NCI-H1436 (cell line): ENCODE measurements at places on chromosomes 2 and 18.

GRCh38 chr18:1746131-1746530, 825.2 kb downstream of the METTL4 start:
- DNase-seq, result no peak

GRCh38 chr2:767440-767839, 90.2 kb upstream of the TMEM18 start:
- DNase-seq, result no peak

DNA sequence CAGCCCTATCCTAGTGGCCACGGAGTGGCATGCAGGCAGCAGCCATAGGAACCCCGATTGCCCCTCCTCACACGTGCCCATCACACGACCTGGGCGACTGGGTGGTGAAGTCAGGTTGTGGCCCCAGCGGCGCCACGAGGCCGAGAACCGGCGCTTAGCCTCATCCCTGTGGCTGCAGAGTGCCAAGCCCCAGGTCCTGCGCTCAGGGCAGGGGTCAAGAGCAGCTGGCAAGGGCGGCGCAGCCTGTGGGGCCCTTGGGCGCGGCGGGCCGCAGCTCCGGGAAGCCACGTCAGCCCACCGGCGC, 73.3 kb downstream of the RPIA start:
- DNase-seq, result no peak

DNA sequence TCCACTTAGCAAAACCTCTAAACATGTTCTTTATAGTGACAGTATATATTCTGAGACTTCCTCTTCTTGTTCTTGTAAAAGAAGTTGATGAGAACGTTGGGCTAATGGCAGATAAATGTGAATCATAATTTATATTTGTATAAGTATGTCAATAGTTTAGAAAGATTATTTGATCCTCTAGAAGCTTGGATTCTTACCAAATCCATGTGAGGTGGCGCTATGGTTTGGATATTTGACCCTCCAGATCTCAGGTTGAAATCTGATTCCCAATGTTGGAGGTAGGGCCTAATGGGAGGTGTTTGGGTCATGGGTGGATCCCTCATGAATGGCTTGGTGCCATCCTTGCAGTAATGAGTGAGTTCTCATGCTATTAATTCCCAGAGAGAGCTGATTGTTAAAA, 29.8 kb upstream of the SCN1A start:
- DNase-seq, result no peak

- DNase-seq, result no peak
Observed at GRCh38 chr2:20339012-20339411, 11.6 kb downstream of the PUM2 start.

DNA sequence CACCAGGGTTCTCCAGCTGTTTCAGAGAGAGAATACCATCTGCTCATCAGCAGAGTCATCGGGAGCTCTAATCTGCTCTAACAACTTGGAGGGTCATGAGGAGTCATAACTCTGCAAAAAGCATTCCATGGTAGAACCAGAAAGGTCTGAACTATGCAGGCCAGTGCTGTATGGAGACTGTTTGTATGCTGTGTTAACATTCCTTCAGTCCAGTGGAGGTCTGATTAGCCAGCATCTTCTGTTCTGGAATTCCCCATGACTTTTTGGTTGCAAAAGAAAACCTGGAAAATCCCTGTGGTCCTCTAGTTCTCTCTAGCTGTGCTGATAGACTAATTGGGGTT, 9.4 kb upstream of the ITGB6 start:
- no peak for DNase-seq

DNA sequence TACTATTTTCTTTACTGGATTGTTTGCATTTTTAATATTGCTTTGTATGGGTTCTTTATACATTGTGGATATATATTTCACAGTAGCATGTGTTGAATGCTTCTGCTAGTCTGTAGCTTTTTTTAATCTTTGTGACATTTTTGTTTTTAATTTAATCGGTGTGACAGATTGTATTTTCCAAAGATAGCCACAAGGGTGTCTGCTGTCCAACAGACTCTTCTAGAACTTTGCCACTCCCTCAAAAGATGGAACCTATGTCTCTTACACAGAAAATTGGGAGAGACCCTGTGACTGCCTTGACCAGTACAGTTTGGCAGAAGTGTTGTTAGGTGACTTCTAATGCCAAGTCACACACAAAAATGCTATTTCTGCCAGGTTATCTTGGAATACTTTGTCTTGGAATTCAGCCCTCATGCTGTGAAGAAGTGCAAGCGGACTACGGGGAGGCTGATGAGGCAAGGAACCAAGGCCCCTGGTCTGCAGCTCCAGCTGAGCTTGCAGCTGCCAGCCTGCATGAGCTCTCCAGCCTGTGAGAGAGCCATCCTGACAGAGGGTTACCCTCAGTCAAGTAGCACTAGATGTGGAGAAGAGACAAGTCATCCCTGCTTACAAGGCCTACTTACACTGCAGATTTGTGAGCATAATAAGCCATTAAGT, 110.8 kb downstream of the TDRD15 start:
- no peak for DNase-seq

GRCh38 chr2:892401-892800, 58.2 kb upstream of the SNTG2 start:
- no peak for DNase-seq

GRCh38 chr2:42474765-42475454, 18.9 kb downstream of the KCNG3 start:
- DNase-seq, result peak; percentile 45

GRCh38 chr2:85907671-85908157, 18.9 kb upstream of the ST3GAL5 start:
- DNase-seq, result no peak

GRCh38 chr18:37403100-37403781, 162.4 kb downstream of the CELF4 start:
- DNase-seq, result no peak

DNA sequence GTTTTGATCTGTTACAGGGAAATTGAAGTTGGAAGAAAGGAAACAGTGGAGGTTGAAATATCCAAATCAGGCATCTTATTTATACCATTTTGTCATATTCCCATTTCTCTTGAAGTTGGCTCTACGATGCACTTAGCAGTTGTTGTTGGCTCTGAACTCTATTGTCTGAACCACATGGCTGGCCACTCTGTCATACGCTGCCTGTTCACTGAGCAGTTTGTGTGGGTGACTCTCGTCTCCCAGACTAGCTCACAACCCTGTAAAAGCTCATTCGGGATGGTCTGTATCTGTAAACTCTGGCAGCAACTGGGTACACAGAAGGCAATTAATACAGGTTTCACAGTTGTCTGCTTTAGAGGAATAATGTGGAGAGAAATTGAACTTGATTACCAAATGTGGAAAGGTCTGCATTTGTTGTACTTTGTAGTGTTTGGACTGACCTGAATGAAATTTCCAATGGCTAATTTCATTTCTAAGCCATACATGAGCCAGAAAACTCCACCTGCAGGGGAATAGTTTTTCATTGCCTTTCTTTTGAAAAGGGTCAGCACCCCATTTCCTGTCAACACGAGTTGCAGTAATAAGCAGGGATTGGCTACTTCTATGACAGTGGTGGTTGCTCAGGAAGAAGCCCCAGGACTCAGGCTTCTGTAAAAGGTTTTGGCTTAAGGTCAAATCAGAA, 378.2 kb downstream of the OSR1 start:
- DNase-seq, result no peak

GRCh38 chr2:121567957-121568409, 37.3 kb downstream of the RNU4ATAC start:
- no peak for DNase-seq
